IPS DF 6.9 (cell line): ENCODE measurements at places on chromosomes 12 and 14.

- no peak for DNase-seq
Measured at GRCh38 chr14:51811706-51812105, 48.7 kb upstream of the GNG2 start.

GRCh38 chr14:92563359-92563758 lies 49.8 kb downstream of the RIN3 start:
- no peak for DNase-seq

DNA sequence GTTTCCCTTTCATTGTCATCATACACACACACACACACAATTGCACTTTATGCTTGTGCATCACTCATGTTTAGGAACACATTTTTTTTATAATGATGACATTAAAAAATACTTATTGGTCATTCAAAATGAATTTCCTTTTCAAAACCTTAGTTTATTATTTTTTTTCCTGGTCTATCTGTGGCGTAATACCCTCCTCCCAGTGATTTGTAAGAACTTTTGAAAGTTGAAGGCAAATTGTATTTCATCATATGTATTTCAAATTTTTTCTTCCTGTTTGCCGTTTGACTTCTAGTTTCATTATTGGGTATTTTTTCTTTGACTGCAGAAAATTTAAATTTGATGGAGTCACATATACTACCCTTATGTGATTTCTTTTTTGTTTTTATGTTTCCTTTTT lies 2.5 kb upstream of the LRRK2 start:
- no peak for DNase-seq

DNA sequence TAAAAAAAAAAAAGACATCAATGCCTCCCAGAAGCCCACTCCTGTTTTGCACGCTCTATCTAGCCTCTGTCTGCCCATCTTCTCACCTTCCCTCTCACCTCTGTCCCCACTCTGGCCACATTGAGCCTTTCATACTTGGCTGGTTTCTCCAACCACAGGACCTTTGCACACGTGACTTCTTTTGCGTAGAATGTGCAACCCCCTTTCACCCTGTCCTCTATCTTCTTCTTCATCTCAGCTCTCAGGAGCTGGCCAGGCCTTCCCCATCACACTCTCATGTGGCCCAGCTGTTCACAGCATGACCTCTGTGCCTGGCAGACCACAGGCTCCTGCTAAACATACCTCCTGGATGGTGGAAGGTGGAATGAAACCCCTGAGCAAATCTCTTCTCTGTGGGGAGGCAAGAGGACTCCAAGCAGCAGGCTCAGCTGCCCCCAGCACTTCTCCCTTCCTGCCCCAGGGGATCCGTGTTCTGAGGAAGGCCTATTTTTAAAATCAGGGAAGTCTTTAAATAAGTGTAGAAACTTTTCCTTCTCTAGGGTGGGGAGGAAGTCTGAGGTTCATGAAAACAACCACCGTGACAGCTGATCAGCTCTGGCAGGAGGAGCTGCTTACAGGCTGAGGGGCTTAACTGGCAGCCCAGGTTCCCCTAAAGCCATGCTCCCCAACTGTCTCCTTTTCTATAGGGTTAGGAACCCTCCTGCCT lies 11.6 kb downstream of the HVCN1 start:
- DNase-seq, result no peak

DNA sequence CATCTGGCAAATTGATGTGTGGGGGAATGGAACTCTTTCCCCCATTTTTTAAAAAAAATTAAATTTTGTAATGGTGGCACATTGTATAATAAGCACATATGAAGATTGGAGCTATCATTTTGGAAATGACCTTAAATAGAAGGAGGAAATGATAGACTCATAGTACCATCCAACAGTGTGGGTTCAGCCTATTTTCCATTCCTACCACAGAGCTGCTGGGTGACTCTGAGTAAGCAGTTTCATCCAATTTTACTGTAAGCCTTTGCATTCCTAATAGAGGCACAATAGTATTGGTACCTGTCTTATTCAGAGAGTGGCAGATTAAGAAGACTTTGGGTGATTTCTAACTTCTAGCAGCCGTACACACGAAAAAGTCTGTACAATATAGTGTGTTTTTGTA lies 304.5 kb downstream of the RAD51B start:
- no peak for DNase-seq
